ENCODE measurements at places on chromosomes 1 and 21.

DNA sequence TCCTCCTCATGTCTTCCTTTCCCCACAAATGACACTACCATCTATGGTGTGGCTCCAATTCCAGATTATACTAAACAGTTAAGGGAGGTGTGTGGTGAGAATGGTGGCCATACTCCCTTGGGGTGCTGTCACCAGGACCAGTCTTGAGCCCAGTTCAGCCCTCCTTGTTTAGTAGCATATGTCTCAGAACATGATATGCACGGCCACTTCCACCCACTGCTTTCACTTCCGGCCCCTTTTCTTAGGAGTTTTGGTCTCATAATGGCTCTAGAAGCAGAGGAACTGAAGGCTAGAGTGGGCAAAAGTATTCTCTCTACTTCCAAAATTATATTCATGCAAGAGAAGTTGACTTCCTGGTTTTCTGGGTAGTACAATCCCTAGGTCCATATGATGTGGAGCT is 45.3 kb upstream of the CACNA1E start:
- no peak for DNase-seq

DNA sequence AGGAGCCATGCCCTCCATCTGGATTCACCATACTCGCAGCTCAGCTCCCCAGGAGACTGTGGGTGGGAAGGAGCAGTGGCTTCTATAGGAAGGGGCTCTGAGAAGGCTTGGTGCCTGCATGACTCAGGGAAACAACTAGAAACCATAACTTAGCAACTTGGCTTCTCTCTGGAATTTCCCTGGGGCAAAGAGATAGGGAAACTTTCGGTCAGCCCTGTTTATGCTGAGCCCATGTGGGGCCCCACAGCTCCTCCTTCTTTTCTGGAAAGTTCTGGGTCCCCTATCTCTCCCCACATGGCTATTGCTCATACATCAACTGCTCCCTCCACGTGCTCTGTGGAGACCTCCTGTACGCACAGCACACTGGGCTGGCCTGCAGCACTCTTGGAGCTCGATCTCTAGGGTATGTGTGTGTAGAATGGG is 39.3 kb downstream of the PLEKHA6 start:
- DNase-seq = no peak

DNA sequence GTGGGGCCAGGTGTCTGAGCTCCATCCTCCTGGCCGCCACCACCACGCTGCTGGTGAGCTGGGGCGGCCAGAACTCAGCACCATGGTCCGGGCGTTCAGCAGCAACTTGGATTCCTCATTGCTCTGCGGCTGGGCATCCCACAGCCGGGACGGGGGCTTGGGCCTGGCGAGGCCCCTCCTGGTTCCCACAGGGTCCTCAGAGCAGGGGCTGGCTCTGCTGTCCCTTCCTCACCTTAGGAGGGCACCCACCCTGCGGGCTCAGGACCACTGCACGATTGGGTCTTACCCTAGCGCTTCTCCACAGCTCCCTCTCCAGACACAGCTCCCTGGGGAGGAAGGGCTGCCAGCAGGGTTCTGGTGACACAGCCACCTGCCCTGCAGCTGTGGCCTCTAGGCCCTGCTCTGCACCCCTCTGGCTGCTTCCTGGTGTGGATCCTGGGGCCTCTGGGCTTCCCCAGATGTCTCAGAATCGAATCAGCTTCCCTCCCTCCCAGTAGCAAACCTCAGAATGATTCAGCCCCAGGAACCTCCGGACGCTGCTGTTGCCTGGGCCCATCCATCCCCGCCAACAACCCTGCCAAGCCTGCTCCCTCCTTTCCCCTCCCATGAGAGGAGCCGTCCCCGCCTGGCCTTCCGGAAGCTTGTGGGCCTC is 25.0 kb downstream of the CRYAA start:
- no peak for DNase-seq

DNA sequence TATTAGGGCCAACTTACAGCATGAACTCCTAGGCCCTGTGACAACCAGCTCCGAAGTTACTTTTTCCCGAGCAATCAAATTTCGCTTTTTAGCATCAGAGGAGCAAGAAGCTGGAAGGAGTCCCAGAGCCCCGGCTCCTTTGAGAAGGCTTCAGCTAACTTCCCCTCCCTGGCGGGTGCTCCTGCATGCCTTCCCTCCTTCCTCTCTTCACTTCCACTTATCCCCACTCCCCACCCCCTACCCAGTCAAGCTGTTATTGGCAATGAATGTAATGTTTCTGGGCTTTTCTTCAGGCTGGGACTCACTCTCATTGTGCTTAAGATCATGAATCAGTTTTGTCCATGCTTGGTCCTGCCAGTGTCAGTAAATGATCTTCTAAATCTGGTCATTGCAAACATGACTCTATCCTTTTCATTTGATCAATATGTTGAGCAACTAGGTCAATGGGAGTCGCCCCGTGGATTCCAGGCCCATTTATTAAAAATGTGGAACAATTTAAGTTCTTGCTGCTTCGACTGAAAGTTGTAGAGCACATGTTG is 94.5 kb upstream of the TSPAN2 start:
- DNase-seq = no peak

- no peak for DNase-seq
Observed at GRCh38 chr1:213988507-213989001, 781 bp downstream of the PROX1 start.

DNA sequence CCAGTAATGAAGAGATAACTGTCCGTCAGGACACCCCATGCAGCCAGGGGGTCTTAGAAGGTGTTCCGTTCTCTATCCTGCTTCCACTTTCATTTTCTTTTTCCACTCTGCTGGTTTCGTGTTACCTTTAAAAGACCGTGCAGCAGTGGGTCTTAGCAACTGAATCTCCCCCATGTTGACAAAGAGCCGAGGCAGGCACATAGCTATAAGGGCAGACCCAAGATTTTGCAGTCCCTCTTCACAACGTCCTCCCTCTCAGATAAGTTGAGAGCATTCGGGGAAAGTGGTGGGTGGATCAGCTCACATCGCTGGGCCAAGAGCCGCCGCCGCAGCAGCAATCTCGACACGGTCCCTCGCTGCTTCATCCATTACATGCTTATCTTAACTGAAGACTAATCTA is 355.5 kb downstream of the LMO4 start:
- DNase-seq = no peak

DNA sequence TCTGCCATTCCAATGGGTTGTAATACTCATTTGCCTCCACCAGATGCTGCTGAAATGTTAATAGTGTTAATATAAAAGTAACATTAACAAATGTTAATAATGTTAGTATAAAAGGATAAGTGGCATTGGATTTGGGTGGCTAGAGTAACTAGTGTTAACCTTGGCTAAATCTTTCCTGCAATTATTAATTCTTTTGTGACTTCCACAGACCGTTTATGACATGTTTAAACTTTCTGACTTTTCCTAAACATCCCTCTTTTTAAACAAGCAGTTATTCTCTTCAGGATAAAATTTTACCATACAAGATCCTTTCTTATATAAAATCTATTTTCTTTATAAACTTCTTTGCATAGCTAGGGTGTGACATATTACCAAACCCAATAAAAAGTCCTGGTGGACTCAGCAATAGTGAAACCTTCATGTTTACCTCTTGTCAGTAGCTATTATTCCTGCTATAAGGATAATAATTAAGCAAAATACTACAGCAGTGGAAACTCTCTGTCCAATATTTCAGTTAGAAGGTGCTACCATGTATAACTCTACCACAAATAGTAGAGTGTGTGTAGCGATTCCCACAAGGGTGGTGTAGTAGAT is 41.5 kb downstream of the CCDC30 start:
- no peak for DNase-seq

Data from NCI-H1930 (cell line).